CD4-positive, CD25-positive, alpha-beta regulatory T cell (primary cell): ENCODE measurements at places on chromosomes 4 and X.

DNA sequence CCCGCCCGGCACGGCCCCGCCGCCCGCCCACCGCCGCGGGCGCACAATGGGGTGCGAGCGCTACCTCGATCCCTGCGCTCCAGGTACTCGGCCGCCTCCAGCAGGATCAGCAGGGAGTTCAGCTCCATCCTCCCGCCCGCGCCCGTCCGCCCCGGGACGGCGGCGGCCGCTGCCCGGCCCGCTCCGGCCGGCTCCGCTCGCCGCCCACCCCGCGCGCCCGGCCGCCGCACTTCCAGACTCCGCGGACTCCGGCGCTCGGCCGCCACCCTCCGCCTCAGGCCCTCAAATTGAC, at the start of gene MXD4:
MXD4 (minus strand) TSS at position 257 of the 292 bp plus-strand sequence; CDS start at position 128, 129 bp downstream.
- DNase-seq = no peak

DNA sequence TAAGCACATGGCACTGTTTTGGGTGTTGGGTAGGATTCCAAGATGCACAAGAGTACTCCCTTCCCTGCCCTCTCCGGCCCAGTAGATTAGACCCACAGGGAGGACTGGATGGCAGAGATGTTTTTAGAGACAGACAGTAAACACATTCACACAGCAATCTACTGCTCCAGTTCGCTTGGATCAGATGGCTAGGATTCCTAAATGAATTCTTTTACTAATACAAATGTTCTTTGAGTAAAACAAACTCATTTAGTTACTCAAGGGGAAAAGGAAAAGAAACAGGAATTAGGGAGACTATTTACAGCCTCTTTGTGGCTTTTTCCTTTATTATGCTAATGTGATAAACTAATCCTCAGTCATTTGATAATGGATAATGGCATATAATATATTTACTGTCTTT, 5.9 kb downstream of the SNX25 start:
- DNase-seq = no peak

DNA sequence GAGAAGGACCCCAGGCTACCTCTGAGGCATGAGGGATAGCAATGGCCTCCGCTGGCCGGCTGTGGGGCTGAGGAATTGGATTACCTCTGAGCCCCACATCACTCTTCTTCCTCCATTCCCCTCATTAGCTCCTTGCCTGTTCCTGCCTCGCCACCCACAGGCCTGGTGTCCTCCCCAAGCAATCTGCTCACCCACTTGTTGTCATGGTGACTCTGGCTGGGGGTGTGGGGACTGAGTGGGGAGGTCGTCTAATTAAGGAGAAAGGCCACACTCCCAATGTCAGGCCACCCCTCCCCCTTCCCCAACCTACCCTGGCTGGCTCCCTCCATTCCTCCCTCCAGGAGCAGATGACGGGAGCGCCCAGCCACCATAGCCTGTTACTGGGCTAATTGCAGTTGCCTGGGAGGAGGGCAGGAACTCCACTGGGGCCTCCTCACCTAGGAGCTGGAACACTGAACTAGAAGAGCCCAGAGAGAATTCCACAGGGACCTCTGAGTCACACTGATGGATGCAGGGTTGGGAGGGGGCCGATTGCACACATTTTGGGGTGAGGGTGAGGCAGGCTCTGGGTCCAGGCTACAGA, 20.7 kb downstream of the NALF2 start:
- no peak for DNase-seq

DNA sequence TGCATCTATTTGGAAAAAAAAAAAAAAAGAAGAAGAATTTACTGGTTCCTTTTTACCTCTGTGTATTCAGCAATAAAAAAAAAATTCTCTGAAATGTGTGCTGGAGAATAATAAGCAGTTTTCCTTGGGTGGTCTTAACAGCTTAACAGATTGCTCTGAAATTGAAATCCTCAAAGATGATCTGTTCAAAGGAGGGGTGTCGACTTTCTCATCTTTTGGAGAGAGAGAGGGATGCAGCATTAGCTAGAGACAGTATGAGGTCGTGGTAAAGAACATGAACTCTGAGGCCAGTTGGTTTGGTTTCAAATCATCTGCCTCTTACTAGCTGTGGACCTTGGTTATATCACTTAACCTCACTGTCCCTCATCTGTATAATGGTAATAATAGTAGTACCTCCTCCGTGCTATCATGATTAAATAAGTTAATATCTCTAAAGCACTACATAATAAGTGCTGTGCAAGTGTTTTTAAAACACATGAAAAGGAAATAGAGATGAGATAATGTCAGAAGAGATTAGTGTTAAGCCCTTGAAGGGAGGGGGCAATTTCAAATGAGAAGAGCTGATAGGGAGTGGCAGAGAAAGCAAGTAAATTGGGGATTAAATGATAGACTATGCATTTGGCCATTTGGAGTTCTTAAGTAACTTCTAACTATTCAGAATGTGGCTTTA, 109.9 kb upstream of the LIMCH1 start:
- DNase-seq = no peak

DNA sequence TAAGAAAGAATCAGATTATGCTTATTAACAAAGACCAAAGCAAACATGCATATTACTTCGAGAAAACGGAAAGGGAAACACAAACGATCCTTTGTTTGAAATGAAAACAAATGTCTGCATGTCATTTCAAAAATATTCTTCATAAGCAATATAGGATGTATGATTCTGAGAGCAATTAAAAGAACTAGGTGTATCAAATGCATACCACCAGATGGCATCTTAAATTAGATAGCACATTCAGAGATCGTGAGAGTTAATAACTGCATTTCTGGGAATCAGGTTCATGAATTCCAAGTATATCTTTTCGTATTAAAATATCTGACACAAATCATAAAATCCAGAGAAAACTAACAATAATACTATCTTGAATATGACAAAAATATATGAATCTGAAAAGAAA, 159.5 kb downstream of the PPP3CA start:
- peak; percentile 50 for DNase-seq
